ENCODE measurements at places on chromosomes 16 and 17. TPM values are rescaled to one million over a fixed set of nuclear protein-coding genes. Genes with fewer than 3 reads are reported as not detected.

The MGAT5B gene
- total RNA-seq: 0.50 TPM

The TBC1D3D gene
- total RNA-seq: not detected

The SOX15 gene
- 2.4 TPM for total RNA-seq

The FAM83G gene
- total RNA-seq: 11.6 TPM

The GNAO1 gene
- 0.17 TPM for total RNA-seq

Measured in bronchus fibroblast of lung (primary cell).